ENCODE measurements at places on chromosomes 16 and 17.

DNA sequence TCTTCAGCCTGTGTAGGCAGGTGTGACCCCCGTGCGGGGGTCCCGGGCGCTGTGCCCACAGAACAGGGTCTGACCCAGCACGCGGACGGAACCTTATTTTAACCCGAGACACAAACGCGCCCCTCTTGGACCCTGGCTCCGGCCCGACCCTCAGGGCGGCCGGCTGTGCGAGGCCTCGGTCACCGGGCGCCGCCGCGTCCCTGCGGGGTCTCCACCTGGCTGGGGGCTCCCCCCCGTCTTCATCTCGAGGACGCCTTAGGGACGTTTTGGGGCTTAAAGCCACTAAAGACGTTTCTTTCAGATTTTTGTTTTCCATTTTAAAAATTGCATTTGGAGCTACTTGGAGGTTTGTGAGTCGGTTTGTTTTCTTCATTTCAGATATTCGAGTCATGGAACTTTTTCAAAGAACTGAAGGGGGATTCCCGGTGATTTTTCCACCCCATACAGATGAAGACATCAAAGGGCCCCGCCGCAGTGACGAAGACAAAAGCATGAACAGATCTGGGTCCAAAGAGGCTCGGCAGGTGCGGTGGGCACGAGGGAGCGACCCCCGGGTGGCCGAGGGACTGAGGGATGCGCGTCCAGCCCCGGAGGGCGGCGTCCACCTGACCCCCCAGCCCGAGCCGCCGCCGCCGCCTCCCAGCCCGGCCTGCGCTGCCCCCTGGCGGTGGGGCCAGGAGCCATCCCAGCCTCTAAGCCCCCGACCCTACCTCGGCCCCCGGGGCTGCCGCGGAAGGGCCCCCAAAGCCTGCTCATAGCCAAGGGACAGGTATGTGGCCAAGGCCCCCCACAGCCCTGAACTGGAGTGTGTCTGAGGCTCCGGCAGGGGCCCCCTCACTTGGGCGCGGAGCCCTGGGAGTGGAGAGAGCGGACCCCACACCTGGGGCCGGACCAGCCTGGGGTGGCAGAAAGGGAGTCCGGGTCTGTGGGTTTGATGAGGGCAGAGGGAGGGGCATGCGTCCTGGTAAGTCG, 3.8 kb upstream of the CD7 start:
- peak; percentile 24 for DNase-seq

GRCh38 chr16:78435260-78435659, 335.8 kb downstream of the WWOX start:
- DNase-seq: no peak

DNA sequence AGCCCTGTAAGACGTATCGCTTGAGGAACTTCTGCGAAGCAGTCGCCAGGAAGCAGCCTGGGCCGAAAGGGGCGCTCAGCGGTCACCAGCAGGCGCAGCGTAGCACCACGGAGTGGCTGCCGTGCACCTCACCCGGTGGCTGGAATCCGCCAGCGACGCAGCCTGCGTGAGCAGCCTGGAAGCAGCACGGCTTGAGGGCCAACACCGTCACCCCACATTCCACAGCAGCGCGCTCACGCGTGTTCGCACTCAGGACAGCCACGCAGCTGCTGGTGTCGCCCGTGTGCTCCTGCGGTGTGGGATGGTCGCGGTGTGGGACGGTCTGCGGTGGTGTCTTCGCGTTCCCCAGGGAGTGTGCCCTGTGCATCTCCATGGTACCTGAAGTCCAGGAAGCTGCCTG, 9.6 kb downstream of the UBE2I start:
- no peak for DNase-seq

- no peak for DNase-seq
These were observed 56.8 kb downstream of the B9D1 start for GRCh38 chr17:19305761-19306159.

- DNase-seq: no peak
These were observed 17.3 kb downstream of the BAHCC1 start for GRCh38 chr17:81412490-81413093.

DNA sequence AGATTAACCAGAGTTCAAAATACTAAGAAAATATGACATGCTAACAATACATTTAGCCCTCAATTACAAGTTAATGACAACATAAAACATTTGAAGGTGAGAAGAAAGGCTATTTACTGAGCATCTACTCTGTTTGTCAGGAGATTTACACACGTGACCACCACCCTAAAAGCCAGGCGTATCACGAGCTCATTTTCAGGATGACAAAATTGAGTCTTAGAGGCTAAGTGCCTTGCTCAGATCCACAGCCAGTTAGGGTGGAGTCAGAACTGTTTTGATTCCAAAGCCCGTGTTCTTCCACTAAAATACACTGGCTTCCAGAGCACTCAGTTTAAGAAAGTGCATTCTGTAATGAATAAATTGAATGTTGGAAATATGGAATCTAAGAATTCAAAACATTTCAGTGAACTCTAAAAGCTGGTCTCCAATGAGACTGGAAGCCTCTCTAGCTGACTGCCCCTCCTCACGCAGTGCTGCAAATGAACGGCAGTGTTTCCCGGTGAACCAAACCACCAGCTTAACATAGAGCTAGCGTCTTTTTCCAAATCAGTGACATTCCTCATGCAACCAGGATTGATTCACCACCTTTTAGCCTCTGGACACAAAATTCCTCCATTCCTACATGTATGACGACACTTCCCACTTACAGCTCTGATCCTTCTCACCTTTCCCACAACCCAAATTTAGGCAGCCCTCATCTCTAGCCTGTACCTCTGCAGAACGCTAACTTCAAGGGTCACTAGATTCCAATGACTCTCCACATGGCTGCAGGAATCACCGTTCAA, 5.9 kb downstream of the ZDHHC7 start:
- DNase-seq: no peak

DNA sequence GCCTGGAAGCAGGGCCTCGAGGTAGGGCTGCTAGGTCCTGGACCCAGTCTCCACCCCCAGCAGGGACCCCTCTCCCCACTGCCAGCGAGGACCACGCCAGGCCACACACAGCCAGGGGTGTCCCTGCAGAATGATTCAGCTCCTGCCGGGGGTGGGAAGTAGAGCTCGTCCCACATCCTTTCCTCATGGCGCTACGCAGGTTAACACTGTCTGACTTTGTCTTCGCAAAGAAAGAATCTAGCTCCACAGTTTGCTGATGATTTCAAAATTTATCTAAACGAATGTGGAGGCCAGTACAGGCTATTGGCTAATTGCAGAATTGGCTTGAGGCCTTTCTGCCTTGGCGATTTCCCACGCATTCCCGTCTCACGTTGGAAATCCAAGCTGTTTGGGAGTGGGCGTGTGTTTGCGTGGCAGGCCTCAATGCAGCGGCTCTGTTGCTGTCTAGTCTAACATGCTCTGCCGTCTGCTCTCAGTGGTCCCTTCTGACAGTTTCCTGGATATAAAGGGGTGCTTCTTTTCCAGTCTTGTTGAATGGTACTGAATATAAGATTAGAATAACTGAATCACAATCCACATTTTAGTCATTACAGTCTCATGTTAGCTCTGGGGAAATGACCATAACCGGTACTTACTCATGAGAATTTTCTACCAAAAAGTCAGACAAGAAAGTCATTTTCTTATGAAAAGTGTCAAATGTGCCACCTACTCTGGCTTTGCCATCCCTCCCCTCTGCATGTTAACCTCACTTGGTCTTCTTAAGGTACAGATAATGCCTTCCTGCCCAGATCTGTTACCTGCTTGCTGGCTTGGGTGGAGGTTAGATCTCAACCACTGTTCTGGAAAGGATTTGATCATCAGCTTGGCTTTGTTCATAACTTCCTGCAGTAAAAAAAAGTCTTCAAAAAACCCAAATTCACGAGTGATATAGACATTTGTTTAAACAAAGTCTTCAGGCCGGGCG, 252.4 kb downstream of the NTN1 start:
- DNase-seq: no peak

DNA sequence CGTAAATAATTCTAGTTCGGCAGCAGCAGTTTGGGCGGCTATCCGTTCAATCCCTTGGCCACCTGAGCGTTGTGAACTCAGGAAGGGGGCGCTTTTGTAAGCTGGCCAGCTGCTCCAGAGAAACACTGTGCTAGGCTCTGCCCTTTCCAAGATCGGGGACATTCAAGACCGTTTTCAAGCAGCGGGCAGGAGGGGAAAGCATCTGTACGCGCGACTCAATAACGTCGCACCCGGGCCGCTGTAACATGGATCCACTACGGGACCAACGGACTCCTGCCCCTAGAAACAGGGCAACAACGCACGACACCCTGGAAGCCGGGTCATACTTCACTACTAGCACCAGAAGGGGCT, 463 bp downstream of the TOP2A start:
- DNase-seq: no peak

DNA sequence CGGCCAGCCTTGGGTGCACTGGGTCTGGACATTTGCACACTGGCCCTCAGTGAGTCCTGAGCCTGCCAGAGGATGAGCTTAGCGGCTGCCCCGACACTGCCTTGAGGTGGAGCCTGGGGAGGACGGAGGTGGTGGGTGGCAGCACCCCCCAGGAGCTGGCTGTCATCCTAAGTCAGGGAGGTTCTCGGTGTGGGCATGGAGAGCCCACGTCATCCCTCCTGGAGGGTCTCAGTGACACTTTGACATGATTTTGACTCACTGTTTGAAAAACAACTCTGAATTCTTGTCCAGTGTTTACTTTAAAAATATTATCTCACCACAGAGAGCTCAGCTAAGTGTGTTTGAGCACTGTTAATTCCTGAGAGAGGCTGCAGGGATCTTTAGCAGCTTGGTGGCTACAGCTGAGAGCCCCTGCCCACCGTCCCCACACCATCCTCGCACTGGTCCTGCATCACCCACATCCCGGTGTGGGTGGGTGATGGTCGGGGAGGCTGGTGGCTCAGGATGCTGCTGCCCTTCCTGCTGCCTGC, 63.1 kb downstream of the BANP start:
- DNase-seq: no peak

DNA sequence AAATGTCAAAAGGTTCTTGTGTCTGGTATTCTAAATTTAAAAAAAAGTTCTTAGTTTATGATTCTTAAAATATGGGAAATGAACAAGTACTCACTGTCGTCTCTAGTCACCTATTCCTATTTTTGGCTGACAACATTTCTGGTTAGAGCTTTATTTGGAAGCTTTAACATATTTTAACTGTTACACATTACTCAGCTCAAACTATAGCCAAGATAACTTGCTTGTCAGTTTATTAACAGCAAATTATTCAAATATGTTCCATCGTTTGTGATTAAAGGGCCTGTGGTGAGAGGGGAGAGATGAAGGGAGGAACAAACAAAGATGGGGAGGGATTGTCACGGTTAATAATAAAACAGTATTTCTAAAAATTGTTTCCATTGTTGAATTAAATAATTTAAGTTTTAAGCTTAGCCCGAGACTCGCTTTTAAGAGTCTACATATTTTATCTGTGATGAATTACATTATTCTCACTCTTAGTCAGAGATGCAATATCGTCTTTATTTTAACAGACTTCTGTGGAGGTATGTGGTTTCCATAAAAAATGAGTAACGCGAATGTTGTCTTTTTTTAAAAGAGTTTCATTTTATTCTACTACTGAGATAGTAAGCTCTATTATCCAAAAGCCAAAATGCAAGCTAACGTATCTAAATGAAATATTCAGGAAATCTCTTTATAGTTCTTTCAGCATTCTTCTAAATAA, 321.9 kb upstream of the PMFBP1 start:
- no peak for DNase-seq

DNA sequence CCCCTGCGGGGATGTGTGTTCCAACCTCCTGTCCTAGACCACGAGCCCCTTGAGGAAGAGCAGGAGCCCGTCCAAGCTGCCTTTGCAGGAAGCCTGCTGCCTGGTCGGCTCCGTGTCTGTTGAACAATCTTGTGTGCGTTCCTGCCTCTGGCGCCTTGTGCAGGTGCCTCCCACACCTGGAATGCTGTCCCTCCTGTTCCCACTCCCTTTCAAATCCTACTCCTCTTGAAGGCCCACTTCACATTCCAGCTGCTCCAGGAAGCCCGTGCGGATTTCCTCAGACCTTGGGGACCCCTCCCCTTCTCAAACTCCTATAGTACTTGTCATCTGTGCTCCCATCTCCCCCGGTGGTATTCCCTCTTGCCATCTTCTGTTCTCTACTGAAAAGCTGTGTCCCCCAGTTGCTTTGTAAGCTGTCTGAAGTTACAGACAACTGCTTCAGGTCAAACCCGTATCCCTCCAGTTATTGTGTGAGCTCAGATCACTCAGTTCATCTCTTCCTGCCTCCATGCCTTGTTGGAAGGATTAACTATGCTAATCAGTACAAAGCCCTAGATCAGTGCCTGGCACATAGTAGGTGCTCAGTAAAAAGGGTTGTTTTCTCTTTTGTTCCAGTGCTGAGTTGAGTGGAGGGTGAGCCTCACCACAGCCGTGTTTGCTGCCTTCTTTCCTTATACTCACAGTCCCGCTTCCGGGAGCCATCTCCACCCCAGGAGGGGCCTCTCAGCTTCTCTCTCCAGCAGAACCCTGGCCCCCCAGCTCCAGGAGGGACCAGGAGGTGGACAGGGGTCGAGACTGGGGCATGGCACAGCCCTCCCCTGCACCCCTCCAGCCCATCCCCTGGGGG, 241.8 kb upstream of the CIBAR2 start:
- no peak for DNase-seq

DNA sequence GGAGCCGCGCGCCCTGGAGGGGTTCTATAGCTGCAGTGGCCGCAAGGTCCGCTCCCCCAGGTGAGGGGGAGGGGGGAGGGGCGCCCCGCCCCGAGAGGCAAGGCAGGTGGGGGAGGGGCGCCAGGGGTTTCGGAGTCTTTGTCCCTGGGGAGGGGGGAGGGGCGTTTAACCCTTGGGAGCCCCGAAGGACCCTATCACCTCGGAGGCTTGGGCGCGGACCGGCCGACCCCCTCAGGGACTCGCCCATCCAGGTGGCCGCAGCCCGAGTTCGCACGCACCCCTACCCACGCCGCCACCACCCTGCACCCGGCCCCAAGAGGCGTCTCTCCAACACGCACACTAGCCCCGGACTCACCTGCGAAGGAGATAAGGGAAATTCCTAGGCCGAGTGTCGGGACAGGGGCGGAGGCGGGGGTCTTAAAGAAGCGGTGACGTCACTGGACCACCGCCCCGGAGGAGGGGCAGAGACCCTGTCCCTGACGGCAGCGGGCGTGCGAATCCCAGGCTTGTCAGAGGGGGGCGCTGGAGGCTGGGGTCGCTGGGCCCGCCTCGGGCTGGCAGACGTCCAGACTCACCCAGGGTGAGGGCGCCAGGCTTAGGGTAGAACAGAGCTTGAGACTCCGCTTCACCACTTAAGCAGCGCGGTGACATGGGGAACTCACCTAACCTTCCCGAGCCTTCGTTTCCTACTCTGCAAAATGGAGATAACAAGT, at the start of gene CLDN6:
Gene CLDN6, minus strand, starts transcription at position 390 of the 713 bp plus-strand sequence. CDS start 2,162 bp downstream, outside the sequence.
- no peak for DNase-seq

Measured in NCI-H1105 (cell line).